ENCODE measurements at places on chromosomes 16 and 17.

DNA sequence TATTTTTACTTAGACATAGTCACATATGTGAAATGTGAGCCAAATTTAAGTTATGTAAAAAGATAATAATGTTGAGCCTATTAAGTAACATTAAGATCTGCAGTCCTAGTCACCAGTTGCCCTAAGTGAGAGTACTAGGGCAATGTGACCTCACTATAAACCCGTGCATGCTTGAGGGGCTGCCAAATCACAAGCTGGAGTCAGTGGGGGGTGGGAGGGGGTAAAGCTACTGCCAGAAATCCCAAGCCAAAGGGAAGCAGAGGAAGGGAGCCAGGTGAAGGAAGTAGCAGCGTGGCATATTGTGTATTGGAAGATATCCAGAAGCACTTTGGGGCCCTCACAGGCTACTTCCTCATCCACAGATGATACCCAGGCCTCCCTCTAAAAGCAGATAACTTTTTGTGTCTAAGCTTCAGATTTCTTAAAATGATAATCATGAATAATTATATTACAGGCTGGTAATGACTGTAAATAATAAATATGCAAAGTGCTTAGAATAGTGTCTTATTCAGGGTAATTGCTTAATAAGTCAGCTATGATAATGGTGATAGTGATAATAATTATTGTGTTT is 134.1 kb downstream of the CA10 start:
- DNase-seq: peak; percentile 60

DNA sequence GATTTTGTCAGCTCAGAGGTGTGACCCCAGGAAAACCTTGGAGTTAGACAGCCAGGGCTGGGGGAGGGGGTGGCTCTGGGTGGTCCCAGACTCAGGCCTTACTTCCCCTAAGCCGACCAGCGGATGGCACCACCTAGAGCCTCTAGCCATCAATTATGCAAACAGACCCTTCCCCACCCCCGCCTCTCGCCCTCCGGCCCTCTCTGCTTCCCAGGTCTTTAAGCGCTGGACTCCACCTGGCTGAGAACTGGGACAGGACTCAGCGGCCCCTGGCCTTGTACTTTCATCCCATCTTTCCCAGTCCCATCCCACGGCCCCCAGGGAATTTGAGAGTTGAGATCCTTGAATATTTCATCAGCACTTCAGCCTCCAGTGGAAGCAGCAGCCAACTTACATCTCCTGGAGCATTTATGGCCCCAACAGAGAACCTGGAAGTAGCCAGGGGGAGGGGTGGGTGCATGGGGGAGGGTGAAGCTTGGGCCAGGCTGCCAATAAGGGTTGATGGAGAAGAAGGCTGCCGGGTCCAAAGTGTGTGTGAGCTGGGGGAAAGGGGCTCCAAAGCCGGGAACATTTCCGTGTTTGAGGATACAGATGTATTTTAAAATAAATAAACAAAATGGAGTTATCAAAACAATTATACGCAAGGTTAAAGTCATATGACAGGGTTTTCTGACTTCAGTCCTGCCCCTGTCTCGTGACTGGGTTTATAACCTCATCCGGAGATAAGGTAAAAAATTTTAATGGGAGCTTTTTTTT is 7.5 kb upstream of the JUP start:
- DNase-seq: no peak

DNA sequence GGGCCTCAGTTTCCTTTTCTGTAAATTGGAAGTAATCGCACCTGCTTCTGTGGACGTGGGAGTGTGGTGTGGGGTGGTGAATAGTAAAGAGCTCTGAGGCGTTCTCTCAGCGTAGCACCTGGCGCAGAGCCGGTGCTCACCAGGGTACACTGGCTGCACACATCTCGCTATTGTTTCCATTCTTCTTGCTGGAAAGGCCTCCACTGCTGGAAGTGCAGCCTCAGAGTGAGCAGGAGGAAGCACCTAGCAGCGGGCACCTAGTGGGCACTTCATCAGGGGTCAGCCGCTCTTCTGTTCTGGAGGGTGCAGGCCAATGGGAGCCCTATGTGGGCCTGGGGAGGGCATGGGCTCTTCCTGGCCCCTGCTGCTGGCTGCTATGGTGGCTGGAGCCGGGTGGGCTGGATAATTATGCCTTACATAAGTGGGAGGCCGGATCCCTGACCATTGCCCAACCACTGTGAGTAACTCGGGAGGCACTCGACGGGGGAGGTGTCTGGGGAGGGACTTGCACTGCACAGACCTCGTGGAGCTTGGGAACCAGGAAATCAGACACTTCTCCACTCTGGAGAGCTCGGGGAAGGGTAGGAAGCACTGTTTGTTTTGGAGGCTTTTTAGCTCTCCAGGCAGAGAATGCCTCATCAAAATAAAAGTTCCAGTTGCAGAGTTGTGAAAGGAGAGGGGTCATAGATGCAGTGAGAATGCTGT is 1.7 kb downstream of the MAP2K3 start:
- no peak for DNase-seq

DNA sequence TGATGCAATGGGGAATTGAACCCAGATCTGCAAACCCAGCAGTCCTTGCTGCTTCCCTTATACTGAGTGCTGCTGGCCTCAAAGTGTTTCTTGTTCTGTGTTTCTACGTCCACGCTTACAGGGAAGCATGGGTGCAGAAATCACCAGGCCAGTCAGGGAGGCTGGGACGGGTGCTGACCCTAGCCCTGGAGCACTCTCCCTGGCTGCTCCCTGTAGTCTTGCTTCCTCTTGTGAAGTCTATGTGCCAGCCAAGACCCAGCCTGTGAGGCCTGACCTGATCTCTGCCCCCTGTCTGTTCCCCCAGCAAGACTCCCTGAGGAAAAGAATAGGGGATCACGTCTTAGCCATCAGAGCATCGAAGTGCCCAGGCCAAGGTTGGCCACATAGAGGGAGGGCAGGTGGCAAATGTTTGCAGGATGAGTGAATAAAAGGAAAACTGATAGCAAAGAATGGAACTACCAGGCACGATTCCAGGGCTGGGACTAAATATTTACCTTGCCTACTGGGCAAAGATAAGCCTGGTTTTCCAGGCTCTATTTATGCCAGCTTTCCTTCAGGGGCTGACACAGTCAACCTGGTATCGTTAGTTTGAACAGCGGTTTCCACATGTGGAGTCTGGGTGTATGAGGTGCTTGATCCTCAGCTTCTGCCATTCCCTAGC is 41.2 kb upstream of the RHOT1 start:
- DNase-seq: no peak

GRCh38 chr17:60297760-60298401 is 94.1 kb downstream of the USP32 start:
- DNase-seq: no peak

DNA sequence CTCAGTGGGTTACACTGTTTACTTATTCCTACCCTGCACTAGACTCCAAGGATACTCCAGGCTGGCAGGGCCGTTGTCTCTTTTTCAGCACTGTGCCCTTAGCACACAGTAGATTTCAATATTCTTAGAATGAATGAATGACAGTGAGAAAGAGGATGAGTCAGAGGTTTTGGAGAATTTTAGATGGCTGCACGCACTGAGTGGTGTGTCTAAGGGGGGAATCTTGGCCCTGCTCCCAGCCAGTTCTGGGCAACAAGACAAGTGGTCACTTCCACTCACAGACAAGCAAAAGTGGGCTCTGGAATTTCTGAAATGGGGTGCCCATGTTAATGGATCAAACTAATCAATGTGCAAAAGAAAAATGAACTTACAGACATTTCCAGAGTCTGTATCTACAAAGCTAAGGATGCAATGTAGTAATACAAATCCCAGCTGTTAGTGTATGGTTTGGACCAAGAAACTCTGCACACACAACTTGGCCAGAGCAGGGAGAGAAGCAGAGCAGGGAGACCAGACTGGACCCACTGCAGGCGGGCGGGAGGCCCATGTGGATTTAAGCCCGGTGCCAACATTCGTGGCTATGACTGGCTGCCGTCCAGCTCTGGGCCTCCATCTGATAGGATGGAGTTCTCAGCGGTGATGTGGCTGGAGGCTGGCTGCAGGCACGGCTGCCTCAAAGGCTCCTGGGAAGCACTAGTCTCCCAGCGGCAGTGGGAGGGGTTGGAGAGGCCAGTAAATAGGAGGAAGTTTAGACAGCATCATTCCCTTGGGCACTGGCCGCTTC is 95.6 kb upstream of the CDYL2 start:
- no peak for DNase-seq

- DNase-seq: peak; percentile 33
Observed at GRCh38 chr17:36899250-36900159, 37.8 kb upstream of the LHX1 start.

DNA sequence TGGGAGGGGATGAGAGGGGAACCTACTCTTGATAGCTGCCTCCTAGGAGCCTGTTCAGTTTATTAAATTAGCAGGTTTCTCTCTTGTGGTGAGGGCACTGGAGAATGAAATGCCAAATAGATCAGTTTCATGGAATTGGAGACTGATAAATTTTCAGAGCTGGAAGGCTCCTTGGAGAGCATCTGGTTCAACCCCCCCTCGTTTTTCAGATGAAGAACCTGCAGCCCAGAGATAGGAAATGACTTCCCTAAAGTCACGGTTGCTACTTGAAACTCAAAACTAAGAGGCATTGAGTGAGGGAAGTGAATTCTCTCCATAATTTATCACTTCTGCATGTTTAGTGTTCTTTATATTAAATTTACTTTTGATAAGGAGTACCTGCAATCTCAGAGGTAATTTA is 366.0 kb upstream of the CCL2 start:
- DNase-seq: no peak

DNA sequence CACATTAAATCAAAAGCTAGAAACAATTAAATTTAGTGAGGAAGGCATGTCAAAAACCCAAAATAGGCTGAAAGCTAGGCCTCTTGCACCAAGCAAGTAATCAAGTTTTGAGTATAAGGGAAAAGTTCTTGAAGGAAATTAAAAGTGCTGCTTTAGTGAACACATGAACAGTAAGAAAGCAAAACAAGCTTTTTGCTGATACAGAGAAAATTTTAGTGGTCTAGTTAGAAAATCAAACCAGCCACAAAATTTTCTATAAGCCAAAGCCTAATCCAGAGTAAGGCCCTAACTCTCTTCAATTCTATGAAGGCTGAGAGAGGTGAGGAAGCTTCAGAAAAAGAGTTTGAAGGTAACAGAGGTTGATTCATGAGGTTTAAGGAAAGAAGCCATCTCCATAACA is 116.2 kb downstream of the CYB561 start:
- DNase-seq: no peak

Data from DMS 273 treated with DMSO at 0.1 percent for 48 hours (cell line).